ENCODE measurements at places on chromosomes 2 and 18. TPM values are rescaled to one million over a fixed set of nuclear protein-coding genes. Genes with fewer than 3 reads are reported as not detected.
A peak's percentile ranks its signal among the peaks of the same experiment; 100 is the strongest.

DNA sequence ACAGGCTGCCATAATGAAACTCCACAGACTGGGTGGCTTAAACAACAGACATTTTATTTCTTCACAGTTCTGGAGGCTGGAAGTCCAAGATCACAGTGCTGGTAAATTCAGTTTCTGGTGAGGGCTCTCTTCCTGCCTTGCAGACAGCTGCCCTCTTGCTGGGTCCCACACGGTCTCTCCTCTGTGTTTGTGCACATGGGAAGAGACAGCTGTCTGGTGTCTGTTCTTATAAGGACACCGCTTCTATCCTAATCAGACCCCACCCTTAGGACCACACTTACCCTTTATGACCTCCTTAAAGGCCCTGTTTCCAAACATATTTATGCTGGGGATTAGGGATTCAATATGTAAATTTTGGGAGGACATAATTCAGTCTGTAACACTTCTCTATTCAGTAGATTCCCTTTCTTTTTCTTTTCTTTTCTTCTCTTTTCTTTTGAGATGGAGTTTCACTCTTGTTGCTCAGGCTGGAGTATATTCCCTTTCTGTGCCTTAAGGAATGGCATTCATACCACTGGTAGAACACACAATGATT lies 18.9 kb downstream of the CTIF start:
- no peak overlapping the region for H3K27ac ChIP-seq
- H3K4me3 ChIP-seq, result no peak overlapping the region
- peaks cover 14% of the 10 kb centered on the region for H3K4me1 ChIP-seq
- no peak for DNase-seq
- no peaks in the 10 kb centered on the region for H3K36me3 ChIP-seq

DNA sequence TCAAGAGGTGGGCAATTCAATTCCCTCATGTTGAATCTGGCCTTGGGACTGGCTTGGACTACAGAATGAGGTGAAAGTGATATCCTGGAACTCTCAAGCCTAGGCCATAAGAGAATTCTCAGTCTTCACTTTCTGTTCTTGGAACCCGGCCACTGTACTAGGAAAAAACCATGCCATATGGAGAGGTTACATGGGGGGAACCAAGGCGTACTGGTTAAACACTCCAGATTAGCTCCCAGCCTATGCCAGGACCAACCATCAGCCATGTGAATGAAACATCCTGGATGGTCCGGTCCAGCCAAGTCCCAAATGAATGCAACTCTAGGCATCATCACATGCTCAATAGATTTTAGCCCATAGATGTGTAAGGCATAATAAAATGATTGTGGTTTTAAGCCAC lies 56.4 kb downstream of the ZNF385B start:
- H3K36me3 ChIP-seq, result no peaks in the 10 kb centered on the region
- H3K27ac ChIP-seq, result no peak overlapping the region
- H3K4me3 ChIP-seq, result no peak overlapping the region
- no peaks in the 10 kb centered on the region for H3K27me3 ChIP-seq

- DNase-seq, result no peak
- no peaks in the 10 kb centered on the region for H3K27me3 ChIP-seq
- H3K36me3 ChIP-seq, result no peaks in the 10 kb centered on the region
Measured at GRCh38 chr18:57794951-57795728, 8.0 kb downstream of the ATP8B1 start.

- H3K36me3 ChIP-seq, result no peaks in the 10 kb centered on the region
- H3K27ac ChIP-seq, result no peak overlapping the region
- no peaks in the 10 kb centered on the region for H3K4me1 ChIP-seq
- H3K27me3 ChIP-seq, result no peaks in the 10 kb centered on the region
Measured at GRCh38 chr18:45207328-45207727, 407.9 kb upstream of the SLC14A2 start.

The CD8B2 gene
- total RNA-seq, result not detected

DNA sequence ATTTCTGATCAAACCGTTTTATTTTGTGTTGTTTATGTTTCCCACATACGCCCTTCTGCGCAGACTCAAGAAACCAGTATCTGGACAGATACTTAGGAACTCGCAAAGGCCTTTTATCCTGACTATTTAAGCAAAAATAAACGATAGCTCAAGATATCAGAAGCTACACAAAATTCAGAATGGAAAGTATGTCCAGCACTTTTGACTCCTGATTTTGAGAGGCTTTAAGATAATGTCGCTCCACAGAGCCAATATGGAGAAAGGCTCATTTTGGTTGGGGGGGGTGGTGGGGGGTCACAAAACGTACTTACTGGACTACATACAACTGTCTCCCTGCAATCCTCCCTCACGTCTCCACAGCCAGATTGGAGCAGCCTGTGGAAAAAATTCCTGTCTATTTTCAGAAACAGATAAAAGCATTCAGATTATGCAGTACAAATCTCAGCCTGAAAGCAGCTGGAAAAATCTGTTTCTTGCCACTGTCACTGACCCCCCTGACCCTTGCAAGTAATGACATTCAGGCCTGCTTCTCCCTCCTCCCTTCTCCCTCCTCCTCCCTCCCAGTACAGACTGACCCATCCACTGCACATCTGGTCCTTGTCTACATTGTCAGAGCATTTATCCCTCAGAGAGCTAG lies 34.9 kb upstream of the LCLAT1 start:
- no peaks in the 10 kb centered on the region for H3K36me3 ChIP-seq
- peaks cover 18% of the 10 kb centered on the region for H3K4me1 ChIP-seq
- no peak overlapping the region for H3K27ac ChIP-seq
- DNase-seq, result peak; percentile 18
- no peak overlapping the region for H3K4me3 ChIP-seq
- H3K27me3 ChIP-seq, result no peaks in the 10 kb centered on the region

- DNase-seq, result no peak
- no peaks in the 10 kb centered on the region for H3K27me3 ChIP-seq
- no peaks in the 10 kb centered on the region for H3K36me3 ChIP-seq
- no peak overlapping the region for H3K4me3 ChIP-seq
Measured at GRCh38 chr2:100019499-100019898, 122.9 kb downstream of the AFF3 start.

DNA sequence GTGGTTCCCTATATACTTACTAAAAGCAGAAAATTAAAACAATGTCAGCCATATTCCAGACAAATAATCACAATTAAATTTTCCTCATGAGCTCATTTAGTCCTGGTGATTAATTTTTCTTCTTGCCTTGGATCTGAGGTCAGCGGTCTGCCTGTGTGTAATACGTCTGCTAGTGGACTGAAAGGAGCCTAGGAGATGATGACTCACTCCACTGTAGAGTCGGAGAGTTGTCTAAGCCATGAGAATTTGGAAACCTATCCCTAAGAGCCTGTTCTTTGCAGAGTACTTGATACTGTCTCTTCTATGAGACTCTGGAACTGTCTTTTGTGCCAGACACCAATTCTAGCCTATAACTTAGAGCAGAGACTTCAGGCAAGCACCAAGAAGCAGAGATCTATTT lies 94.2 kb upstream of the RAB27B start:
- H3K27me3 ChIP-seq, result no peaks in the 10 kb centered on the region
- H3K27ac ChIP-seq, result no peak overlapping the region
- DNase-seq, result no peak
- H3K4me1 ChIP-seq, result no peaks in the 10 kb centered on the region
- H3K4me3 ChIP-seq, result no peak overlapping the region

DNA sequence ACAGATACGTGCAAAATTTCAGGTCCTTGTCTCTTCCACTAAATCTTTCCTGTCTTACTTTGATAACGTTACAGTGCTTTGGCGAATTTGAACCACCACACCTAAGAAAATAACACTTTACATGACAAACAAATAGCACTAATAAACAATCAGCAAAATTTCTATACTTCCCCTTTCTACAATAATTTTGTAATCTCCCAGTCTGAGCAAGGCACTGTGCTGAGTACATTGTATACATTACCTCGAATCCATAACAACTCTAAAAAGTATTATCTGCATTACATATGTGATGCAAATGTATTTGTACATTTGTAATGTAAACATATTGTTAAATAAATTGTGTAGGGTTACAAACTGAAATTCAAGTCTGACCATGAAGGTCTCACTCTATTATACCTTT lies 49.9 kb downstream of the RTN4 start:
- H3K4me1 ChIP-seq, result peaks cover 79% of the 10 kb centered on the region
- DNase-seq, result no peak
- no peaks in the 10 kb centered on the region for H3K27me3 ChIP-seq
- H3K4me3 ChIP-seq, result peak overlapping the region; percentile 44
- no peaks in the 10 kb centered on the region for H3K36me3 ChIP-seq

DNA sequence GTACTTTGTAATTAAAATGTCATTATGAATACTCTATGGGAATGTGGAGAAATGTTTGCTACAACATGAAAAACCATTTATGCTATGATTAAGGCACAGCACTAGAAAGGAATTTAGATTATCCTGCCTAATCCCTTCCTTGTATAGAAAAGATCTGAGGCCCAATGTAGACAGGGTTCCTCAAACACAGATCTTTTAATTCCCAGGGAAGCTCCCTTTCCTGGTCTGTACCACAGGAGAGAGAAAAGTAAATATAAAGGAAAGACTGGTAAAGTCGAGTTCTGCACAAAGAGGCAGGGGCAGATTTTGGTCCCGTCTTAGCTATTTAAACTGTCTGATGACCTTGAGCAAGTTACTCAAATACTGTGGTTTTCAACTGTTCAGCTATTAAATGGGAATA lies 84.7 kb downstream of the ICA1L start:
- no peaks in the 10 kb centered on the region for H3K4me1 ChIP-seq
- DNase-seq, result no peak
- H3K36me3 ChIP-seq, result no peaks in the 10 kb centered on the region

DNA sequence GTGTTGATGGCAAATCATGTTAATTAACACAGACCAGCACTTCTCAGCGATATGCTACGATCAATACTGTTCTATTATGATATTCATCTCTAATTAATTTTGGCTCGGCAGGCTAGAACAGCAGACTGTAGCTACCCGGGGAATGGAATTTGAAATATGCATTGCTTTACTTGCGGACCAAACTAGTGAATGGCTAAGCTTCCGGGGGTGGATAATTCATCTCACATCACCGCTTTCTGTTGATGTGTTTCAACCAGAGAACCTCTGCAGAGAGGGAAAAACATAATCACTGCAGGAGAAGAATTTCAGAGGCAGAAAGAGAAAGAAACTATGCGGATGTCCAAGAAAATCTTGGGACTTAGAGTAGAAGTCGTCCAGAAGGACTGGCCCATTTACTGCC lies 490.9 kb downstream of the STK39 start:
- no peak overlapping the region for H3K4me3 ChIP-seq
- H3K4me1 ChIP-seq, result peaks cover 24% of the 10 kb centered on the region
- H3K27me3 ChIP-seq, result no peaks in the 10 kb centered on the region

The IL36G gene
- not detected for total RNA-seq

- H3K4me3 ChIP-seq, result no peak overlapping the region
- no peak overlapping the region for H3K27ac ChIP-seq
- no peak for DNase-seq
- no peaks in the 10 kb centered on the region for H3K27me3 ChIP-seq
- H3K36me3 ChIP-seq, result no peaks in the 10 kb centered on the region
Measured at GRCh38 chr2:199364153-199364552, 93.6 kb downstream of the SATB2 start.

The PGAP1 gene
- 1.3 TPM for total RNA-seq

The CNDP1 gene
- not detected for total RNA-seq

DNA sequence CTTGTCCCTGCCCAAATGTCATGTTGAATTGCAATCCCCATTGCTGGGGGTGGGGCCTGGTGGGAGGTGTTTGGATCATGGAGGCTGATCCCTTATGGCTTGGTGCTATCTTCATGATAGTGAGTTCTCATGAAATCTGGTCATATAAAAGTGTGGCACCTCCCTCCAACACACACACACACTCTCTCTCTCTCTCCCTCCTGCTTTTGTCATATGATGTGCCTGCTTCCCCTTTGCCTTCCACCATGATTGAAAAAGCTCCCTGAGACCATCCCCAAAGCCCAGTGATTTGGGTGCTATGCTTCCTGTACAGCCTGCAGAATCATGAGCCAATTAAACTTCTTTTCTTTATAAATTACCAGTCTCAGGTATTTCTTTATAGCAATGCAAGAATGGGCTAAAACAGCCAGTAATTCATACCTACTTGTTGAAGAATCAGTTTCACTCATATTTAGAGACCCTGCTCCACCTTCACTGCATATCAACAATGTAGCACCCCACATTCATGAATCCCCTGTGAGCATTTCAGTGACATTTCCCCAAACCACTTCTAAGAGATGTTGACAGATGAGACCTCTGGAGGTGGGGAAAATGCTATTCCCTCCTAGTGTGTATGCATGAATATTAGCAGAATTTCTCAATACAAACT lies 54.8 kb upstream of the STK17B start:
- H3K4me3 ChIP-seq, result no peak overlapping the region
- no peaks in the 10 kb centered on the region for H3K36me3 ChIP-seq
- H3K27ac ChIP-seq, result no peak overlapping the region
- H3K27me3 ChIP-seq, result no peaks in the 10 kb centered on the region
- H3K4me1 ChIP-seq, result no peaks in the 10 kb centered on the region

The IL36RN gene
- total RNA-seq, result not detected

- H3K36me3 ChIP-seq, result no peaks in the 10 kb centered on the region
- H3K27me3 ChIP-seq, result no peaks in the 10 kb centered on the region
- H3K4me3 ChIP-seq, result no peak overlapping the region
- H3K27ac ChIP-seq, result no peak overlapping the region
- DNase-seq, result no peak
Measured at GRCh38 chr2:133576714-133577113, 8.5 kb upstream of the NCKAP5 start.

DNA sequence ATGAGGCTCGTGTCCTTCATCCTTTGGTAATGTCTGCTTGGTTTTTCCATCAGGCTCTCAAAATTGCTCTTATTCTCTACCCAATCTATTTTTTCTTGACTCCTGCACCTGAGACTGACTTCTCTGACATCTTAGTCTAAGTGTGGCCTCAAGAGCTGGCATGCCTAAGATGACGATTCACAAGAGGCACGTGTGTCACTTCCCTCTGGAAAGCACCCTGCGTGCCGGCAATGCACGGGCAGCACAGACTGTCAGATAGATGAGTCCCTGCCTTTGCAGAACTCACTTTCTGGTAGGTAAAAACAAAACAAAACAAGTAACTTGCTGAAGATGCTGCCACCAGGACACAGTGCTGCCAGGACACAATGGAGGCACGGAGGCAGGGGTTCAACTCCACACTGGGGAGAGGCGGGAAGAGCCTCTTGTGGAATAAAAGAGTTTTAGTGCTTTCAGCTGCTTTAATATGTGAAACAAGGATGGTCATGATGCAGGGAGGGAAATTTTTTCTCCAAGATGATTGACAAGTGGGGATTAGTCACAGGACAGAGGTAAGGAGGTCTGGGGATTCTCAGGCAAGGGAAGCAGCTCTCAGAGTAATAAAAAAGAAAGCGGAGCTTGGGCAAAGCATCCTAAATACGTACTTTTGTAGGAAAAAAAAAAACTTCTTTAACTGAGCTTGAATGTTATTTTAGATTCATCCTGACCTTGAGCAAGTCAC lies 27.3 kb downstream of the CYB5A start:
- H3K4me1 ChIP-seq, result no peaks in the 10 kb centered on the region
- no peak for DNase-seq
- no peak overlapping the region for H3K4me3 ChIP-seq
- no peak overlapping the region for H3K27ac ChIP-seq
